ENCODE measurements at places on chromosomes 5 and 9. TPM values are rescaled to one million over a fixed set of nuclear protein-coding genes. Genes with fewer than 3 reads are reported as not detected.

- DNase-seq: no peak
These were observed 16.7 kb downstream of the GDA start for GRCh38 chr9:72165821-72166547.

The CARD9 gene
- 4.3 TPM for total RNA-seq

The PCDHB2 gene
- total RNA-seq: 3.4 TPM

The MEGF10 gene
- 0.58 TPM for total RNA-seq

DNA sequence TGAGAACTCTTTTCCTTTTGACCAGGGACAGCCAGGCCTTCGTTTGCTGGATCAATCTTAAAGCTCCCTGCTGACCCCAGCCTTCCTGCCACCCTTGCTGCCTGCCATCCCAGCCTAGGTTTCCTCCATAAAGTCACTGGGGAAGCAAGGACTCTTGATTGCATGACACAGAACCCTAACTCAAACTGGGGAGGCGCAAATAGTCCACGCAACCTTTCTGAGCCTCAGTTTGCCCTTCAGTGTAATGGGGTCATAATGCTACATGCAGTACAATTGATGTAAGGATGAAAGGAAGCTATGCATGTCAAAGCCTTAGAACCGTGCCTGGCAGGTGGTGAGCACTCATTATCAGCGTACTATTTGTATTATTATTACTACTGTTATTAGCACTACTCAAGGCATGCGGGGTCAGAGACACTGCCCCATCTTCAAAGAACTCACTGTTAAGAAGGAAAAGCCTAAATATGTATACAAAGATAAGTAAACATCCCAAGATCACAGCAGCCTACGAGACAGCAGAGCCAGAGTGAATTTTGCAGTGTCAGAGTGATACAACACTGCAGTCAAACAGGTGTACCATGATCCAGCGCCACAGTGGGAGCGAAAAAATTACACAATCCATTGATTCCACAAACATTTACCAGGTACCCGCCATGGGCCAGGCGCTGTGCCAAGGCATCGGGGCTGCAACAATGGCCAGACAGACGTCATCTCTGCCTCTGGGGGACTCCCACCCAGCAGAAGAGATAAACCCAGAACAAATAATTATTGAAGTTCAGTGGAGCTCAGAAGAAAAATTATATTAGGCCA lies 16.9 kb upstream of the CPLX2 start:
- no peak for DNase-seq

DNA sequence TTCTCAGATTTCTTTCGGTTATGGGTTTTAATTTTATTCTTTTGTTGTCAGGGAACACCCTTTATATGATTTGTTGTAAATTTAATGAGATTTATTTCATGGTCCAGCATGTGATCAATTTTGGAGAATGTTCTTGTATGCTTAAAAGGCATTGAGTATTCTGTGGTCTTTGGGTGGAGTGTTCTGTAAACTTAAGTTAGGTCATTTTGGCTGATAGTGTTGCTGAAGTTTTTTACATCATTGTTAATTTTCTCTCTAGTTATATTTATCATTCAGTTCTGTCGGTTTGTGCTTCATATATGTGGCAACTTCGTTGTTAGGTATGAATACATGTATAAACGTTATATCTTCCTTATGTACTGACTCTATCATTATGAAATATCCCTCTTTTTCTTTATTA lies 55.5 kb downstream of the NIPBL start:
- DNase-seq: no peak

GRCh38 chr5:180079702-180080466 lies 8.3 kb upstream of the RNF130 start:
- DNase-seq: no peak

The KIF4B gene
- not detected for total RNA-seq

GRCh38 chr5:119346394-119346793 lies 9.4 kb upstream of the TNFAIP8 start:
- DNase-seq: no peak

The CDK5RAP2 gene
- total RNA-seq: 42.3 TPM

The ARHGEF37 gene
- 3.9 TPM for total RNA-seq

DNA sequence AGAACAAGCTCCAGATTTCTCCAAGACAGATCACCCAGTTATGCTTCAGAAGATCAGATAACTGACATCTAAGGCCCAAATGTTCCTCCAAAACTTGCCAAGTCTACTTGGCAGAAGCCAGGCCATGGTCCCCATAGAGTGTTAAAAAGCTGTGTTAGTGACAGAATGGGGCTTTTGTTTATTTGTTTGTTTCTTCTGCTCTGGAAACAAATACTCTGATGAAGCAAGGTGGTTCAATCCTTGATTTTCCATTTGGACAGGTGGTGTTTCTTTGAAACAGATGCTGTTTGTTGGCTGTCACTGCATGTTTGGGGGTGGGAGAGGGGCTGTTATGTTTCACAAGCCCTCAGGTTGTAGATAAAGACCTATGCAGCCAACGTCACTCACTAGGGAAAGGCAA lies 264.0 kb downstream of the FAM114A2 start:
- no peak for DNase-seq

DNA sequence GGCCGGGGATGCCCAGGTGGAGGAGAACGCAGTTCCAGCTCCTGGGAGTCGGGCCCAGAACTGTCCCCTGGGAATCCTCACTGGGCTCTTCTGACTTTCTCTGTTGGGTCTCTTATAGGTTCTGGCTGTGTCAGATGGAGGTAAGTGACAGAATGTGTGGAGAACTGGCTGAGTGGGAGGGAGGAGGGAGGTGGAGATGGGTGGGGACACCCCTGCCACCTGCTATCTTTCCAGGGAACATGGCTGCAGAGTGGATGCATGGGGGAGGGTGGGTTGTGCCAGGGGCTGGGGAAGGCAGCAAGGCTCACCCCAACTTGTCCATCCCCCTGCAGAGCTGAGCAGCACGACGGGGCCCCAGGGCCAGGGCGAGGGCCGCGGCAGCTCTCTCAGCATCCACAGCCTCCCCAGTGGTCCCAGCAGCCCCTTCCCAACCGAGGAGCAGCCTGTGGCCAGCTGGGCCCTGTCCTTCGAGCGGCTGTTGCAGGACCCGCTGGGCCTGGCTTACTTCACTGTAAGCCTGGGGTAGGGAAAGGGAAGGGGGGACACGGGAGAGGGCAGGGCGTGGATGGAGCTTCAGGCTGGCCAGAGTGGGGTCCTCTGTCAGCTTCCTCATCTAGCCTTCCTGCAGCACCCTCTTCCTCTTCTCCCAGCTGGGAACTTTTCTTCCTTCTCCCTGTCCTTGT lies 8.3 kb downstream of the RGS14 start:
- no peak for DNase-seq

GRCh38 chr9:98323051-98323830 lies 67.8 kb upstream of the TBC1D2 start:
- peak; percentile 77 for DNase-seq

The DBH gene
- not detected for total RNA-seq

- DNase-seq: no peak
These were observed 51.4 kb downstream of the COL5A1 start for GRCh38 chr9:134693011-134693410.

- DNase-seq: no peak
These were observed 47.2 kb downstream of the MACIR start for GRCh38 chr5:103305809-103306208.

DNA sequence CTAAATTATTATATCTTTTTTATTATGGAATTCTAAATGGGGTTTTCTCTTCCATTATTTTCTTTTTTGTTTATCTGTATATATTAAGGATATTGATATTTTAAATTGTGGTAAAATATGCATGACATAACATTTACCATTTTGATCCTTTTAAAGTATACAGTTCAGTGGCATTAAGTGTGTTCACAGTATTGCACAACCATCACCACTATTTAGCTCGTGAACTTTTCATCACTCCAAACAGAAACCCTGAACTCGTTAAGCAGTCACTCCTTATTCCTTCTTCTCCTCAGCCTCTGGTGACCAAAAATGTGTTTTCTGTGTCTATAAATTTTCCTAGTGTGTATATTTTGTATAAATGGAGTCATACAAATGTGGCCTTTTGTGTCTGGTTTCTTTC lies 188.2 kb downstream of the CCDC171 start:
- DNase-seq: no peak

GRCh38 chr9:16247188-16247875 lies 623.1 kb downstream of the BNC2 start:
- no peak for DNase-seq

GRCh38 chr9:16628413-16628812 lies 242.1 kb downstream of the BNC2 start:
- DNase-seq: no peak

GRCh38 chr5:1118738-1119137 lies 6.9 kb upstream of the SLC12A7 start:
- no peak for DNase-seq

The TEX10 gene
- total RNA-seq: 10.1 TPM

The VCAN gene
- total RNA-seq: 224 TPM

The HRH2 gene
- 12.5 TPM for total RNA-seq

DNA sequence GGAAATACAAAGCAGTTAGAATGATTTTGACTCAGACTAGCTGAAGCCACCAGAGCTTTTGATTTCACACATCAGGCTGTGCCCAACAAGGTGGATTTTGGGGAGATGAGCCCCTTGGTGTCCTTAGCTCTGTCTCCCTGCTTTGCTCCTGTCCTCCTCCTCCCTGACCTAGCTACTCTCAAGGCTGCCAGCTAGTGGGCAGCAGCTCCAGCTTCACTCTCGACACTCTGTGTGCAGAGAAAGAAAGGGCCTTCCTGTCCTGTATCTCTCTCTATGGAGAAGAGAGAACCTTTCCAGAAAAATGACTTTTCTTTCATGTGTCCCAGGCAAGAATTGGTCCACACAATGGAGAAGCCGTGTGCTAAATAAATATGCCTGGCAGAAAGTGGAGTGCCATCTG lies 446.2 kb downstream of the SEMA5A start:
- DNase-seq: no peak

- no peak for DNase-seq
These were observed 21.6 kb downstream of the NDST1 start for GRCh38 chr5:150529555-150529954.

The RAB24 gene
- 23.1 TPM for total RNA-seq

DNA sequence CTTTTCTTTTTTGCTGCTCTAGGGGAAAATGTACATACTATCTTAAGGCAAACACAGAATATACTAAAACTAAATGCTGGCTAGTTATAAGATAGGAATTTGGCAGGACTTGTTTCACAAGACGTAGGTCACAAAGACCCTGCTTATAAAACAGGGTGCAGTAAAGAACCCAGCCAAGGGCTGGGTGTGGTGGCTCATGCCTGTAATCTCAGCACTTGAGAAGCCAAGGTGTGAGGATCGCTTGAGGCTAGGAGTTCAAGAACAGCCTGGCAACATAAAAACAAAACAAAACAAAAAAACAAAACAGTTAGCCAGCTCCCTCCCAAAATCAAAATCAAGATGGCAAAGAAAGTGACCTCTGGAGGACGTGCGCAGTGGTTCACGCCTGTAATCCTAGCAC lies 49.5 kb upstream of the DENND4C start:
- peak; percentile 24 for DNase-seq

GRCh38 chr5:147156012-147156411 lies 78.8 kb upstream of the STK32A start:
- DNase-seq: no peak

GRCh38 chr5:135294793-135295192 lies 104.2 kb downstream of the MACROH2A1 start:
- no peak for DNase-seq

Measured in mesenteric fat pad (tissue), 1 donor.